ENCODE measurements at places on chromosomes 5 and 9.

GRCh38 chr5:135895474-135896006, at the start of gene IL9:
IL9 (minus strand) TSS chr5:135895841; CDS start chr5:135895816, 25 bp downstream.
- DNase-seq, result no peak

- no peak for DNase-seq
These were observed 28.4 kb downstream of the QRFP start for GRCh38 chr9:130868230-130868629.

DNA sequence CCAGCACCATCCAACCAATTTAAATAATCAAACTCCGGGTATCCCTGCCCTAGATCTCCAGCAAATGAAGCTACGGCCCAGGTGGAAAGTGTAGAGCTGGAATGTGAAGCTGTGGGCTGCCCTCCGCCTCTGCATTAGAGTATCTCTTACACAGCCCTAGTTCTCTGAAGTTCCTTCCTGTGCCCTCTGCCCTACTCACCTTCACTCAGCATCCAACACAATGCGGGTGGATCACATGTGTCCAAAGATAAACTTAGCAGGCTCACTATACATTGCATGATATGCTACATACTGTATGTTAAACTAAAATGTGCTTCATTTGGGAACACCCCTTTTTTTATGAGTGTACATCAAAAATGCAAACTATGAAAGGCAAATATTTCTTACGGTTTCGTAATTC, 70.0 kb upstream of the RAD23B start:
- no peak for DNase-seq

DNA sequence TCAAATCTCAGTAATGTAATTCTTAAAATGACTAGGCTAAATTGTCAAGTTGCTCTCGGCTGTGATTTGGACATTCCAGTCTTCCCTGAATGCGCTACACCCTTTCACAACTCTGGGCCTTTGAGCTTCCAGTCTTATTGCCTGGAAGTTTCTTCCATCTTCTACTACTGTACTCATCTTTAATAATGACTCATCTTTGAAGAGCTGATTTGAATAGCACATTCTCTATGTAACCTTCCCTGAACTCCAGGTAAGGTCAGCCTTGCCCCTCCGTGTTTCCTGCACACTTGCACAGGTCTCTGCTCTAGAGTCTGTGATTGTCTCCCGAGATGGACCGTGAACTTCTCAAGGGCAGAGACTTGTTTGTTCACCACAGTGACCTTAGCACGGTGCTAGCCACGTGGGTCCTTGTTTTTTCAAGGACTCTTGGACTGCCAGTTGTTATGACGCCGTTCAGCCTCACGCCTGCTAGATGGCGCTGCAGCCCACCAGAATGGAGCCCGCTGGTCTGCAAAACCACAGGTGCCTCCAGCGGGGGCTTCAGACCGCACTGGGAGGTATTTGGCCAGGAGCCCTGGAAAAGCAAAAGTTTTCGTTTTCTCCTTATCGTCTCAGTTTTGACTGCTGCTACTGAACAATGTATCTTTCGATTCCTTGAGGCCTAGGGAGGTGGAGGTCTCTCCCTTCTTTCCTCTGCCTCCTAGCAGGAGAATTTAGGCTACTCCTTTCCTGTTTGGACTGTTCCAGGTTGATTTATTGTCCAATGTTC, 44.4 kb downstream of the SEC61B start:
- peak; percentile 60 for DNase-seq

GRCh38 chr5:125317536-125317995, 571.1 kb upstream of the ZNF608 start:
- no peak for DNase-seq

- DNase-seq, result no peak
These were observed 4.7 kb upstream of the CLTB start for GRCh38 chr5:176420972-176421544.

- DNase-seq, result no peak
These were observed 109.1 kb upstream of the SPATA31D4 start for GRCh38 chr9:81819155-81819554.

GRCh38 chr9:21078702-21079101, 960 bp upstream of the IFNB1 start:
- DNase-seq, result no peak

DNA sequence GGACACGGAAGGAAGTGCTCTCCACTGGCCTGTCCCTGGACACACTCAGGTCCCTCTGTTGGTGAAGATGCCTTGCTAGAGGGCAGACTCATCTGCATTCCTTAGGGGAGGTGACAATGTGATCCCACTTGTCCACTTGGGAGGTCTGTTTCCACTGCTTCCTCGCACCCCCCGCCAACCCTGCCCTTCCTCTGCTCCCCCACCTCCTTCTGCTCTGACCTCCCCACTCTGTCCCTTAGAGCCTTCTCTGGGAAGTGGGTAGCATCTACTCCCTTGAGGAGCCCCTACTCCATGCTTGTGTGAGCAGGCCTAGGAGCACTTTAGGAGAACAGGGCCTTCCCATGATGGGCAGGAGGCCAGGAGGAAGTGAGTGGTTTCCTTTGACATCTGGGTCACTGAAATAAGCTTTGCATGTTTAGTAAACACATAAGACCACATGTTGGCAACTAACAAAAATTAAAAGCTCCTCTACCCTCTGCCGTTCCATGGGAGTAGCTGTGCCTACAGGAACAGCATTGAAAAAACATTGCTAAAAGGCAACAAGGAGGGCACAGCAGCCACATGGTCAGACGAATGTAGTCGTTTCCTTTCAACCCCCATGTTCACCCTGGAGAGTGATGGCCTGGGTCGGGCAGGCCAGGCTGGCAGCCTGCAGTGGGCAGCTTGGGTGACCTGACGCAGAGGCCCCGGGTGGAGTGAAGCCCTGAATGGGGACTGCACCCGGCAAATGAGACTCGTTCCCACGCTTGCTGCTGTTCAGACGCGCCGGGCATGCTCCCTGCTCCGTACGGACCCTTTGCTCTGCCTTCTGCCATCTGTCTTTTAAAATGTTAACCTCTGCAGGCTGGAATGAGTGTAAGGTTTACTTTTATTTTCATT, 634.0 kb downstream of the IRX1 start:
- no peak for DNase-seq

GRCh38 chr5:166342402-166342801, 1949.0 kb upstream of the WWC1 start:
- no peak for DNase-seq

GRCh38 chr9:2662496-2662895, 40.9 kb downstream of the VLDLR start:
- DNase-seq, result no peak

Data from kidney capillary endothelial cell (primary cell).